Stimulated activated CD8-positive, alpha-beta memory T cell treated with anti-CD3 and anti-CD28 coated beads, Interleukin-4, amount 100 ng/mL, for 4 hours (primary cell): ENCODE measurements at places on chromosomes 16 and 17.

- DNase-seq, result no peak
These were observed 23.9 kb downstream of the SLC39A11 start for GRCh38 chr17:73068322-73069153.

GRCh38 chr17:2932946-2933345, 130.5 kb downstream of the OR1D5 start:
- DNase-seq, result no peak

DNA sequence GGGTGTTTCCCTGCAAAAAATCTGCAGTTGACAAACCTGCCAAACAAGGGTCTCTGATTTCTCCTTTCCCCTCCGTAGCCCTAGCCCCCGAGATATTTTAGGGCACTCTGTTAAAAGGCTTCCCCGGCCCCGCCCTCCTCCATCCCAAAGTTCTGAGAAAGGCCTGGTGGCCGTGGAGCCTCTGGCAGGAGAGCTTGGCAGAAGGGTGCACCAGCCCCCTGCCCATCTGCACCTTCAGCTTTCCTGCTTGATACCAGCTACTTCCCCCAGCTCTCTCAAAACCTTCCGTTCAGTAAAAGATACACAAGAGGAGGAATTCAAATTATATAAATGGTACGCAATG, 711 bp upstream of the CANT1 start:
- DNase-seq, result no peak

GRCh38 chr17:30905742-30906100, 317 bp downstream of the TEFM start:
- DNase-seq, result no peak

- DNase-seq, result no peak
These were observed 106.3 kb upstream of the HAS3 start for GRCh38 chr16:68999114-68999513.

- DNase-seq, result no peak
These were observed 361.0 kb downstream of the WWOX start for GRCh38 chr16:78460428-78460827.

DNA sequence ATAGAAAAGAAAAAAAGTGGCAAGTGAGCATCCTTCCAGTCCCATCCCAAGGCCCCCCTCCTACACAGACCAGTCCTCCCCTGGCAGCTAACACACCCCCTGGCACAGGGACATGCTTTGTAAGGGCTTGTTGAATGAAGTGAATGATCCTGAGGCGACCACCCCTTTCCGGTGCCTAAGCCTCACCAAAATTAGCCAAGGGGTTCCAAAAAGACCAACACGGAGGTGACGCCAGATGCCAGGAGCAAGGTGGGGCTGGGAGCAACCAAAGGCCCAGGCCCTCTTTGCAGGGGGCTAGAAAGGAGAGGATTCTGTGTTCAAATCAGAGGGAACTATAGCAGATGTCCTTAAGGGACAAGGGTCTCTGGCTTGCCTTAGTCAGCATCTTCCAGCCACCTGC, 5.5 kb downstream of the KRT35 start:
- DNase-seq, result no peak

DNA sequence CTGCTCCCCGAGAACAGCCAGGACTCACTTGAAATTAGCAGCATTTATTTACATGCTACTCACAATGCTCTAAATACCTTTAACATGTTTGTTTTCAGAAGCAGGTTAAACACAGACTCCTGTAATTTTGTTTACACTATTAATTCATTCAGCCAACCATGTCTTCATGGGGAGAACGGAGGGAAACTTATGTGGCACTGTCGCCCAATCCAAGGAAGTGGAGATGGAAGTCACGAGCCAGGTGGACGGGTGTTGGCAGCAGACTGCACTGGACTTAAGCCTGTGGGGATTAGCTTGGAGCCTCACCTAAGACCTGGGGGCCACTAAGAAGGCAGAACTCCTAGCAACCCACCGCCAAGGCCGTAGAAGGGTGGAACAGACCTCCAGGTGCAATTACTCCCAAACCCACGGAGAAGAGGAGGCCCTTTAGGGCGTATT, 8.8 kb upstream of the GFAP start:
- no peak for DNase-seq

DNA sequence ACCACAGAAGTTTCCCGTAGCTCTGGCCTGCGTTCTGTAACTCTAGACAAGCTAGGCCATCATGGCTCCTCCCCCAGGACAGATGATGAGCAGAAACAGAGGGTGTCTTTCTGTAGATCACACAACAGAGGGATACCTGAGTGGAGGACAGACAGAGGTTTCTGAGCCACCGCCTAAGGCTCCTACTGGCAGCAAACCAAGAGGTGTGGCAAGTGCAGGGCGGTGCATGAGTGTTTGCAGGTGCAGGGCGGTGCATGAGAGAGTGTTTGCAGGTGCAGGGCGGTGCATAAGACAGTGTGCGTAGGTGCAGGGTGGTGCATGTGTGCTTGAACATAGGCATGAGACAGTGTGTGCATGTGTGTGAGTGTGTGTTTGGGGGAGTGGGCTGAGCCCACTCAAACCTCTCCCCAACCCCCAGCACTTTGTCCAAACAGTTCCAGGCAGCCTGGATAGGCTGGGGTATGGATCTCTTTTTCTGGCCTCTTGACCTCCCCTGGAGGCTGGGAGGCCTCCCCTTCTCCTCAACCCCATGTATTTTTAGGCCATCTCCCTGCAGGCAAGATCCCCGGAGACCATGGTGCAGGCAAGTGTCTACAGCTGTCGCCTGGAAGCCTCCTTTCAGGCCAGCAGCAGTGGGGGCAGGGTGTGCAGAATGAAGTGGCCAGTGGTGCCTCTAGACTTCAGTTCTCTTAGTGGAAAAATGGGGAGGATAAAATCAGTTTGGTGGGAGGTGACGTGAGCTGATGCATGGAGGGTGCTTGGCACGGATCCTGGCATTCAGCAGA, 53.4 kb upstream of the CBX4 start:
- DNase-seq, result no peak

DNA sequence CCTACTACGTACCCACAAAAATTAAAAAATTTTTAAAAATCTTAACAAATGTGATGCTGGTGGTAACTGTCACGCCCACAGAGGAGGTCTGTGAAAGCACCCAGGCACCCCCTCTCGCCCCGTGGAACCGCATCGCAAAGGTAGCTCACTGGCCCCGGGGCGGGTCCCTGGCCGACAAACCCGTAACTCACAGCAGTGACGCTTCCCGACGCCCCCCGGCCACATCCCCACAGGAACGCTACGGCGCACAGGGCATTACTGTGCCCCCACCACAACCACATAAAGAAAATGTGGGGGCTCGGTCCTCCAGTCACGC, 366 bp downstream of the ANKS3 start:
- peak; percentile 3 for DNase-seq

- no peak for DNase-seq
These were observed 712 bp downstream of the TMEM256 start for GRCh38 chr17:7403043-7403726.

GRCh38 chr17:17358866-17359265, 55.7 kb downstream of the NT5M start:
- no peak for DNase-seq

GRCh38 chr17:7260651-7261378, 1.5 kb downstream of the CLDN7 start:
- DNase-seq, result no peak

DNA sequence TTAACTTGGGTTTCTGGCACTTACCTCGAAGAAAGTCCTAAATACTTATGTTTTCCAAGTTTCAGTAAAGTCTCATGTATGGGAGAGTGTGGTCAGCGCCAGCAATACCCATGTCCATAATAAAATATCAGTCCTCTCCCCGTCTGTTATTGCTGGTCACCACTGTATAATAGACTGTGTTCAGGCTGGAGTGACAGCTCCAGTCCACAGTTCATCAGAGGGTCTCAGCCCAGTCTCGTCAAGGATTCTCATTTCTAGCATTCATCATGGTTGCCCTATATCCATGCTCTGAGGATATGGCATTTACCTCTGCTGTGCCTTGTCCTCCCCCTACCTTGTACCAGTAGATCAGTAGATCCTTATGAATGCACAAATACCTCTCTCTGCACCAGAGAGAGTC, 384.5 kb downstream of the NPIPA7 start:
- no peak for DNase-seq

GRCh38 chr17:19265755-19266154, 28.6 kb downstream of the EPN2 start:
- no peak for DNase-seq

GRCh38 chr17:4719684-4720221, 9.3 kb downstream of the ARRB2 start:
- DNase-seq, result no peak

GRCh38 chr16:10738231-10739077, 5.2 kb upstream of the NUBP1 start:
- DNase-seq, result peak; percentile 15

GRCh38 chr16:12688951-12689850, 114.5 kb downstream of the CPPED1 start:
- no peak for DNase-seq

DNA sequence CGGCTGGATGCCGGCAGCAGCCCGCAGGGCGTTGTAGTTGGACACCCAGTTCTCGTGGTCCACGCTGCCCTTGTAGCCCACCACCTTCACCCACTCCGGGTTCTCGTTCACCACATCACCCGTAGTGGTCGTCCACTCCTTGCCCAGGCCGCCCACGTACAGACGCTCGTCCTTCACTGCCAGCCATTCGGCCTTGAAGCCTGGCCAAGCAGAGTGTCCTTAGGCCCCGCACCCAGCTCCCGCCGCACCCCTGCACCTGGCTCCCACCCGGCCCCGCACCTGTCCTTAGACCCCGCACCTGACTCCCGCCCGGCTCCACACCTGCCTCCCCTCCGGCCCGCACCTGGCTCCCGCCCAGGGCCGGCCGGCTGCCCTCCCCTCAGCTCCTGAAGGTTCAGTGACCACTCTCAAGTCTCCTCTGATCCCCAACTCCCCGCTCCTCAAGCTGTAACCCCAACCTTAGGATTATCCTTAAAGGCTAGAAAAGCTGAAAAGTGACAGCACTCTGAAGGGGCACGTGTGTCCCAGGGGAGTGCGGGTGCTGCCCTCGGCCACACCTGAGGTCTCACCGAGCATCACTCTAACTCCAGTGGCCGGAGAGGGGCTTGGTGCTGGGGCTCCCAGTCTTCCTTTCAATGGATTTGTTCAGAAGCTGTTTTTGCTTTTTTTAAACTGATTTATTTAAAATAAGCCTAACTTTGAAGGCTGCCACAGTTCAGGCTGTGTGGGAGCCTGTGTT, 14.4 kb downstream of the CANT1 start:
- no peak for DNase-seq

GRCh38 chr16:52114379-52114778, 432.6 kb downstream of the TOX3 start:
- DNase-seq, result no peak

GRCh38 chr17:15451680-15452079, 15.7 kb downstream of the CDRT4 start:
- DNase-seq, result no peak

DNA sequence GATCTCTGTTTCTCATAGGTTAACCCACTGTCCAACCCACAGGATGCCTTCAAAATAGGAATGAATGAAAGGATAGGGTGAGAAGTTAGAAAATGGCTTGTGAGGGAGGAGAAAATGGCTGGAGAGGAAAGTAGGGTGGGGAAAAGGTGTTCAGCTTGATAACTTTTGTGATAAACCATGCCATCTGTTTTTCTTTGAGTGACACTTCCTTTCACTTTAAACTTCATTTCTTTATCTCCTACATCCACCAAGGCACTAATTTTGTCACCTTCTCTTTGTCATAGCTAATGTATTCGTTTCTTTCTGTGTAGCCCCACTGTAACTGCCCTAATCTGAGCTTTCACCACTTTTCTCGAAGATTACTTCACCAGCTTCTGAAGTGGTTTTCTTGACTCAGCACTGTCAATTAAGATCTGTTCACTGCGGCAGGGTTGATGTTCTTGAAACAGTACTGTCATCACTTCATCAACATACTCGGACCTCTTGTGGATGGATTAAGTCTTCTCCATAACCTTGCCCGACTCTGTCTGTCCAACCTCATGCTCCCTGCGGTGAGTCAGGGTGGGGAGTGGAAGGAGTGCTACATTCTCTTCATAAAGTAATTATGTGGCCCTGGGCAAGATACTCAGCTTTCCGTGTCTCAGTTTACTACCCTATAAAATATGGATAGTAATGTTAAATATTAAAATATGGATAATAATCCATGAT, 5.5 kb upstream of the KRT10 start:
- no peak for DNase-seq

DNA sequence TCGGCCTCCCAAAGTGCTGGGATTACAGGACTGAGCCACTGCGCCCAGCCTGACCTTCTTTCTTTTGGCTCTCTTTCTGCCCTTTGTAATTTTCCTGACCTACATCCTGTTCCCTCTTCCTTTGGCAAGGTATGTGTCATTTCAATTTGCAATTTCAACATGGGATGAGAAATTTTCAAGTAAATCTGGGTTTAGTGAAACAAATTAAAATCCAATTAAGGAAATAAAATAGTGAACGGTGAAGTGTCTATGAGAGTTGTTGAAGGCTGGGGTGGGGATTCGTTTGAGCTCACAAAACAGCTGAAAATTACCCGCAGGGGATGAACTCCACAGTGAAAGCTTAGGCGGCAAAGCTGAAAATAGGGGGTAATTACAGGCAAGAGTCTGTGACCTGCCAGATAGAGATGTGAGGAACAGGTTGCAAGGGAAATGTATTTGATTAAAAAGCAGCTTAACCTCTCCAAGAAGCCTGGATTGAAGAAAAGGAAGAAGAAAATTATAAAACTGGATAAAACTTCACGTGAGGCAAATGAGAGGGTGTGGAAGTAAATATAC, 277.7 kb downstream of the UTP18 start:
- DNase-seq, result no peak

GRCh38 chr17:40727447-40728231, 24.1 kb upstream of the KRT24 start:
- DNase-seq, result no peak

GRCh38 chr17:12672947-12673346, 7.3 kb downstream of the MYOCD start:
- DNase-seq, result no peak
